Hypothalamus (tissue), 51 donors: ENCODE measurements at places on chromosomes 7 and 10.
A peak's percentile ranks its signal among the peaks of the same experiment; 100 is the strongest.

DNA sequence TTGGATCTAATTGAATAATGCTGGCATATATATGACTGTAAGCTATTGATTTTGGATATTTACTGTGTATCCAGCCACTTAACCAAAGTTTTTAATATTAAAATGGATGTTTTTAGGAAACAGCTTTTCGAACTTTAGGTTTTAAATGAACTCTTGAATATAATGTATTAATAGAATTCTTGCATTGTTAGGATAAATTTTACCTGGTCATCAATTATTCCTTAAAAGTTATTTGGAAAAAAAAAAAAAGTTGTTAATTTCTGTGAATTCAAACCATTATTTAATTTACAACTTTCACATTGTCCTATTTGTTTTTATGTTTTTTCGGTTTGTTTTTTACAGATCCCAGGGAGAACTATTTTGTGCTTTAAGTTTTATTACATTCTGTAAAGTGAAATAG lies 9.8 kb downstream of the TMEM209 start:
- DNase-seq: no peak

- DNase-seq: no peak
Observed at GRCh38 chr7:52146871-52147634, 830.4 kb upstream of the COBL start.

DNA sequence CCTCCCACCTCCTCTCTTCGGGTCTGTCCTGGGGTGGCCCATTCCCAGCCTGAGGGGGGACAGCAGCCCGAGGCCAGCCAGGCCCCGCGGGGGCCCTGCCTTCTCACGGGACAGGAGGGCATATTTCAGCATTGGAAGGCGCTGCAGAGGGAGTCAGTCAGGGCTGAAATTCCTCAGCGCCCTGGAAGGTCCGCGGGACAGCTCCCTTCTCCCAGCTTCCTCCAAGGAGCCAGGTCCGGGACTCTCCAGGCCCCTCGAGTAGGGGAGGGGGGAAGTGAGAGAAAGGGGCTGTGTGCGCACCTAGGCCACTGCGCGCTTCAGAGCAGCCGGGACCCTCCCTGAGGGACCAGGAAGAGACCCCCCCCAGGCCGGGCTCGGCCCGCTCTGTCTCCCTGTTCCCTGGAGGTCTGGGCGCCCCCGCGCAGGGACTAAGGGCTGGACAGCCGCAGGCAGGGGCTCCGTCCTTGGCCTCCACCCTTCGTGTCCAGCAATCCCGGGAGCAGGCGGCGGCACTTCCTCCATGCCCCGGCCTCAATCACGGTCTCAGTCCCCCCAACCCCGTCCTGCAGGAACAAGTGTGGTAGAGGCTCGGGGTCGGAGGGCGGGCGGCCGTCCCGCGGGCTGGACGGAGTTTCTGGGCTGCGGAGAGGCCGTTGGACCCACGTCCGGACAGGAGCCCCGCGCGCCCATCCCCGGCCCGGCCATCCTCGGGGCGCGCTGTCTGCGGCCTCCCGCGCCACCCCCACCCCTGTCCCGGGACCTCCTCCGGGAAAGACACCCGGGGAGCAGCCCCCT lies 6.0 kb upstream of the ELFN1 start:
- no peak for DNase-seq

DNA sequence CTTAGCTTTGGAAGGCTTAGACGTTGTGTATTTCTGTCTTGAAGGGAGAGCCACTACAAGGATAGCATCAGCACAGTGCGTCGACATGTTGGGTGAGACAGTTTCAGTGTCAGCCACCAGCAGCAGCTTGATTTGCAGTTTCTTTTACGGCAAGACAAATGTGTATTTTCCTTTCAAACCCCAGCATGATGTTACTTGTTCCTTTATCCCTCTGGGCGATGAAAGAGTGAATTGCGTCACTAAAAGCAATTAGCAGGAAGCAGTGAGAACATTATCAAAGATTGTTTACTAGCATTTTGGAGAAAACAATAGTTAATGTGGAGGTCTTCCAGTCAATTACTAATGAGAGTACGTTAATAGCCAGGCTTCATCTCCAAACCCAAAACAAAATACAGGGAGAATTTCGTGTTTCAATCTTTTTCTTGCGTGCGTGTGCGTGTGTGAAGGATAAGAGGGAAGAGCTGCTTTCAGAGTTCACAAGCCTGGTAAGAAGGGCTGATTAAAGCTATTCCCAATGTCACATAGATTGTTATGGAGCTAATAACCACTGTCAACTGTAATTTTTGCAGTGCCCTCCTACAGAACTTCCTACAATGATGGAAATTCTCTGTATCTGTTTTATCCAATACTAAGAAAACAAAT lies 157.1 kb upstream of the AOAH start:
- no peak for DNase-seq

GRCh38 chr7:2306688-2307087 lies 7.6 kb downstream of the SNX8 start:
- DNase-seq: no peak

GRCh38 chr10:118940386-118940785 lies 89.1 kb upstream of the NANOS1 start:
- DNase-seq: no peak

- DNase-seq: no peak
Observed at GRCh38 chr7:83060218-83060617, 102.5 kb downstream of the PCLO start.

DNA sequence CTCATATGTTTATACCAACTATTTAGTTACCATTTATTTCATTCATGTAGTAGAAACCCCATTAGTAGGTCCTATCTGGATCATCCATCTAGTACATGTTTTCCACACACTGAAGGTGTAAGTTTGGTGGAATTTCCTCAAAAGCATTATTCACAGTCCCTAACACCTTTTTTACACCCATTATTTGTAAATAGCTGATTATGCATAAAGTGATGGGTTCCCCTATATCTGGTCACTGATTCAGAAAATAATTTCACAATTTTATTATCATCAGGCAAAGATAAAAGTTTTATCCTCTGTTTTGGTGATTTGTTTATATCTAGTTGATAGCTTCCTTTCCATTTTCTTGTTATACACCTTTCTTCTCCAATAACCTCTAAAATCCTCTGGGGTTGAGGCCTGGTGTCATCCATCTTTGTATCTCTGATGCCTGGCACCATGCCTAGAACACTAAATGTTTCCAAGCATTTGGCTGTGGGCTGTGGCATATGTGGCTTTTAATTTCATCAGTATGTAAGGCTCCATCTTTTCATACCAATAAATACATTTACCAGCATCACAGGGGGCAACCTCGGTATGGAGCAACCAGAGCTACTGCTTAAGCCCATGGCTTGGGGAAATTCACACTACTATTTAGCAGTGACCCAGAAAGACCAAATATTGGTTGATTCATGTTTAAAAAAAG lies 1089.5 kb upstream of the LRRN3 start:
- no peak for DNase-seq

GRCh38 chr7:110521357-110521911 lies 569.5 kb upstream of the LRRN3 start:
- DNase-seq: no peak

- DNase-seq: no peak
Observed at GRCh38 chr10:75443362-75443761, 11.9 kb downstream of the LRMDA start.

DNA sequence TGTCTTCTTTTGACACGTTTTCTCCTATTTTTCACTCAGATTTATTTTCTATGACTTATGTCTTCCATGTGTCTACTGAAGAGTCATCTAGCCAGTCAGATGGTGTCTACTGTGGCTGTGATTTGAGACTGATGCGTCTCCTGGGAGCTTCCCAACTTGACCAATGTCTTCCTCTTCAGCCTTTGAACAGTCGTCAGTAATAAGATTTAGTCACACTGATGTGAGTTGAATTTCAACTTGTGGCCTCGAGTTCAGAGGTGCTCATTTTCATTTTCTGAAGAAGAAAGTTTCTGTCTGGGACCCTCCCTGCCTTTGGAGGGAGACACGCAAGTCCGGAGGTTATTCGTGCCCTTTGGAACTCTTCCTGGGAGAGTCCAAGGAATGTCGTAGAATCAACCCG lies 221.9 kb upstream of the INHBA start:
- no peak for DNase-seq

DNA sequence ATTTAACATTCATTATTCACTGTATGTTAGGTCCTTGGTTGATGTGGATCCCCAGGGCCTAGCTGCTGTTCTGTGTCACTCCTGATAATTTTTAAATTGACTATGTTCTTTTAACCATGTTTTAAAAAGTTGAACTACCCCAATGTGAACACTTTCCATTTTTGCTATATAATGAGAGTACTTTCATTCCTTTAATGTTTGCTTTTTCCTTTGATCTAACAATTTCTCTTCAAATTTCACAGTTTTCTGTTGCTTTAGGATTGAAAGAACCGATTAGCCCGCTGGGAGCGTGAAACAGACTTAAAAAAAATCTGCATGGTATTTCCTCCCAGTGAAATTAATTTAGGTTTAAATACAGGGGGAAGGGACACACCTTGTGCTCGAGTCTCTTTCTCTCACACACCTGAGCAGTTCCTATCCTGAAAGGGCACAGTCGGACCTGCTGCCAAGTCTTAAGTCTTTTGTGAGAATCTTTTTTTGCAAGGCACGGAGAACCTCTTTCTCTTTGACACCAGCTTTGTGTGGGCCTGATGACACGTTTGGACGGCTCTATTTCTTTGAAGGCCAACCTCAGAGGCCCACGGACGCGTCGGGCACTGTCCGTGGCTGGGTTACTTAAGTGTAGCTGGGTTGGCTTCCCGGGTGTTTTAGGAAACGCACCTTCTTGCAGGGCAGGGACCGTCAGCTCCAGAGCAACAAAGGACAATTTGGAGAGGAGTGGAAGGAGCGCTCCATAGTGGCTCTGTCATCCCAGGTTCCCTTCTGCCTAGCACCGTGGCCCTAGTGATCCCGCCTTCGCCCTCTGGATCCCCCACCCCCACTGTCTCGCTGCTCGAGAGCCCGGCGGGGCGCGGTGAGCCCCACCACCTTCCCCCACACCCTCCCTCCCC lies 1.0 kb upstream of the CHN2 start:
- DNase-seq: peak; percentile 20

DNA sequence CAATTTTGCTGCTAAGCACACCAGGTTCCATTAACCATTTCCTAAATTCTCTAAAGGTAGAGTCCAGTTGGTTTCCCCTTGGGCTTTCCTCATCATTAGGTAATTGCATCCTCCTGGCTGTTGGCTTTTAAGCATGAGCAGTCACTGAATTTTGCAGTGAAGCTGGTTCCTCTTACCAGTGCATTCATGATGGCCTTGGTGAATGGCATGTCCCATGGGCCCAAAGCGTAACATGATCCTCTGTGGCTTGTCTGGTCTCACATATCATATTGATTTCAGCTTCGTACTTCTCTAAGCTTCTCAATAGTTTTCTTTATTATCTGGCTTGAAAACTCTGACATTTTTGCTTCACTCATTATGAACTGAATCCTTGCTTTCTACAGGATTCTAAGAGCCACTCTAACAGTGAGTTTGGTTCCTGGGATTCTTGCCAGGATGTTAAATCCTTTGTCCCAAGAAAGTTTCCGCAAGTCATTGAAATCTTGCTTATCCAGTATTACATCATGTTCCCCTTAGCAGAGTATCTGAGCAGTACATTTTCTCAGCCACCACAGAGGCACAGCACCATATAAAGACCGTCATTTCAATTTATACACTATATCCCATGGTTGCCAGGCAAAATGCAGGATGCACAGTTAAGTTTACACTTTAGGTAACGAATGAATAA lies 134.2 kb downstream of the PTN start:
- no peak for DNase-seq

- DNase-seq: no peak
Observed at GRCh38 chr7:33040803-33041516, 21.6 kb downstream of the NT5C3A start.

GRCh38 chr10:112244197-112244596 lies 39.0 kb upstream of the TECTB start:
- no peak for DNase-seq

GRCh38 chr10:43061760-43062159 lies 15.1 kb upstream of the RET start:
- DNase-seq: no peak

DNA sequence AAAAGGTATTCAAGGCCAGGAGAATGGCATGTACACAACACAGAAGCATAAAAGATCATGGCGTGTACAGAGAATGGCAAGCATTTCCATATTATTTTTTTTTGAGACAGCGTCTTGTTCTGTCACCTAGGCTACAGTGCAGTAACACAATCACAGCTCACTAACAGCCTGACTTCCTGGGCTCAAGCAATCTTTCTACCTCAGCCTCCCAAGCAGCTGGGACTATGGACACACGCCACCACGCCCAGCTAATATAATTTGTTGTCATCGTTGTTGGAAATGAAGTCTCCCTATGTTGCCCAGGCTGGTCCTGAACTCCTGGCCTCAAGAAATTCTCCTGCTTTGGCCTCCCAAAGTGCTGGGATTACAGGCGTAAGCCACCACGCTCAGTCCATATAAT lies 27.3 kb downstream of the ANXA7 start:
- DNase-seq: no peak

GRCh38 chr10:23040002-23040401 lies 55.4 kb upstream of the MSRB2 start:
- no peak for DNase-seq
